Endothelial cell of umbilical vein (primary cell): ENCODE measurements at places on chromosomes 12 and 14.
A peak's percentile ranks its signal among the peaks of the same experiment; 100 is the strongest.

DNA sequence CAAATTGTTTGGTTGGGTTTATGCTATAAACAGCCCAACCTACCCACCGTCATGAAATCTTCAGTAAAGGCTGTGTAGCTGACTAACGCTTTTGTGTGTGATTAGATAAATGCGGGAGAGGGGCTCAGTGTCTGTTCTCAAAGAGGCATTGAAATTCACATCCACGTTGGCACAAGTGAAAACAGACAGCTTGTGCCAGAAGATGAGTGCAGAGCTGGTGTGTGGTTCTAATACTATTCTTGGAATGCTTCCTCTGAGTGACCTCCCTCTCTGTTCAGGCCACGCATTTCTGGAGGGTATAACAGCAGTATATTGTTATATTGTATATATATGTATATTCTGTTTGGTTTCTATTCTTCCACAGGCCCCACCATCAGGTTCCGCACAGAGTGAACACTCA, 263.8 kb downstream of the APAF1 start:
- DNase-seq, result no peak

- DNase-seq, result no peak
Observed at GRCh38 chr12:53014709-53015108, 8.5 kb downstream of the EIF4B start.

DNA sequence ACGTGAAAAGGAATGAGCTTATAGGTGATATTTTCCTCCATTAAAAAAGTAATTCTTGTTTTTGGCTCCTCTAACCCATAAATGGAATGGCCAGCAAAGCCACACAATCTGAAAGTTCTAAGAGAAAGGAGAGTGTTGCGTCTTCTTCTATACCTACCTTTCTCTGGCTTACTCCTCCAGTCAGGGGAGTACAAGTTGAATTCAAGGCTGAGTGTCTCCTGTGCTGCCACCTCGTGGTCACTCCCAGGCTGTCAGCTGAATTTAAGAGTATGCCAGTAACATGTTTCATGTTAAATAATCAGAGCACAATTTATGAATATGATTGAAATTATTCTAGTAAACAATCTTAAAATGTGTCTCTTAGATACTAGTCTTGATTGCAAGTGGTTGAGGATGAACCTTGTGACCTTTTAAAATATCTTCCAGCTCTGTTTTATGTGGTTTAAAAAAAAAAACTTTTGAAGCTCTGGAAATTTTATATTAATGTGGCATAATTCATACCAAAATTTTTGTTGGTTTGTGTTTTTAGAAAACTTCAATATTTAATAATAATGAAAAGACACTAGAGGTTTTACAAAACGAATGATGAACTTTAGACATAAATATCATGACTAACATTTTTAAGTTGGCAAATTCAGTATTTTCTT, 31.7 kb downstream of the PTHLH start:
- peak; percentile 87 for DNase-seq

- DNase-seq, result no peak
Observed at GRCh38 chr14:22159099-22159498, 429.9 kb downstream of the DAD1 start.

- DNase-seq, result peak; percentile 53
Observed at GRCh38 chr12:26736563-26737486, 96.2 kb downstream of the ITPR2 start.

DNA sequence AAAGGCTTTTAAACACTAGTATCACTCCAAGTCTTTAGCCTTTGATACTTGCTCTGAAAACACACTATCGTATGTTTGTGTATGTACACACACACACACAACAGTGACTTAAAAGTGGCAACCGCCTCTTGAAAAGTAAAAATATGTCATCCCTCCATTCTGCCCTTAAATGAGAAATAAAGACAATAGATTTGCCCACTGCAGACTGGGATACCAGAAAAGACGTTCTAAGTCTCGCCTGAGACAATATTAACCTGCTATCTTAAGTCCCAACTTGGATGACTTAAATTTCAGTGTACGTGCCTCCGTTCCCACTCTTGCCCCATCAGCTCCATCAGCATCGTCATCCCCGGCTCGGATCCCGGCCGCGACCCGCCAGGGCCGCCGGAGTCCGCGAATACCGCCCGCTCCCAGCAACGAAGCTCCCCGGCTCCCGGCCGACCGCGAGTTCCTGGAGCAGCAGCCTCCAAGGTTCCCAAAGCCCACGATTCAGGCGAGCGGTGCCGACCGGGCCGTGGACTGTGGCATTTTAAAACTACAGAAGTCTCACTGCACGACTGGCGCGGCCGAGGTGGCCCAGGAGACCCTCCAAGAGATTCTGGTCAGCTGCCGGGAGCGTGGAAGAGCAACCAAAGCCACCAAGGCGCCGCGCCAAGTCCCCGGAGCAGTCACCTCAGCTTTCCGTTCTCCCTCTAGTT, 2.8 kb upstream of the ARID2 start:
- DNase-seq, result no peak

- DNase-seq, result no peak
Observed at GRCh38 chr14:22803687-22803974, 11.6 kb downstream of the SLC7A7 start.

GRCh38 chr12:19744705-19745218, 305.5 kb downstream of the AEBP2 start:
- DNase-seq, result peak; percentile 99

DNA sequence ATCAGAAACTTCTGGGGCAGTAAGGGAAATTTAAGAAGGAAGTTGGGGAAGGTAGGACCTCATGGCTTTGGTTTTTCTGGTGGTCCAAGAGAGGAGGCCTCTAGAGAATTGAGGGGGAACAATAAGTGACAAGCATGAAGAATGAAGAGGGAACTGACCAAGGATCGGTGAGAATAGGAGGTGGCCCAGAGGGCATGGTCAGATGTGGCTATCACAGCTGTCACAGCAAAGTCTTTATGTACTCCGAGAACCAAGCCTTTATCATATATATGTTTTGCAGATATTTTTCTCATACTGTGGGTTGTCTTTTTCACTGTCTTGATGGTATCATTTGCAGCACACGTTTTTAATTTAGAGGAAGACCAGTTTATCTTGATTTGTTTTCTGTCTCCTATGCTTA, 64.3 kb downstream of the PPP2R5C start:
- DNase-seq, result no peak

GRCh38 chr14:69591317-69591716, 16.6 kb upstream of the CCDC177 start:
- no peak for DNase-seq

DNA sequence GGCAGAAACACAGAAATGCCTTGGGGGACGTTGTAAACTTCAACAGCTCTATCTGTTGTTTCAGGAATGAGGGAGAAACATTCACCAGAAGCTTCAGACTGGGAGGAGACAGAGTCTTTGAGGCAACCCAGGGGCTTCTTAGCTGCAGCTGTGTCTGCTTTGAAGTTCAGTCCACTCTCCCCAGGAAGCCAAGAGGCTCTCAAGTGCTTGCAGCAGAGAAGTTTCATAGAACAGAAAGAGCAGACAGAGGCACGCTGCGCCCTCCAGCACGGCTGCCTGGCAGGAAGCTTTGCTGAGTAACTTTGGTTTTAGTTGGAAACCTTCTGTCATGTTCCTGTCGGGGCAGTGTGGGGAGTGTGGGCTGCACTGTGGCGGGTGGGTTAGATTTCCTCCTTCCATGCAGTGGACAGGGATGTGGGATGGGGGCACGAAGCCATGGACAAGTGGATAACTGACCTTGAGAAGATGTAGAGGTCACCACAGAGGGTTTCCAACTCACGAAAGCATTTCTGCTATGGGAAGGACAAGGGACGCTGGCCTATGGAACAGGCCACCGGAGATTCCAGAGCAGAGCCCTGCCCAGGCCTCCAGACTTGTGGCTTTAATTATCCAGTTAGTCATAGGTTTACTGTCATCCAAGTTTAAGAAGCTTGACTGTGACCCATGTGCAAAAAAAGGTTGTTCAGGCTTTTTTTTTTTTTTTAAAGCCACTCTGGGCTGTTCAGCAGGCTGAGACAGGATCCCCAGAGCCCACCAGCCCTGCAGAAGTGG, 107.7 kb downstream of the ARF6 start:
- peak; percentile 67 for DNase-seq

GRCh38 chr12:253116-253831, 9.4 kb downstream of the SLC6A13 start:
- DNase-seq, result no peak

DNA sequence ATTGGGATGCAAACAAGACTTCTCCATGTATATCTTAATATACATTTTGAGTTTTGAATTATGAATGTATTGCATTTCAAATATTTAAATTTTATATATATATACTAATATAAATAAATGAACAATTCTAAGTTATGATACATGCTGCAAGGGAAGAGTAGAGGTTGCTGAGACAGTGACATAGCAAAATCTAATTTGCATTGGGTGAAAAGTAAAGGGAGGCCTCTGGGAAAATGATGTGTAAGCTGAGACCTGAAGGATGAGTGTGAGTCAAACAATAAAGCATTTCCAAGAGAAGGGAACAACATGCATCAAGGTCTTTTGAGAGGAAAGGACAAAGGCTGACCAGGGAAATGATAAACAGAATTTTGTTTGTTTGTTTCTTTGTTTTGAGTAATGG, 62.9 kb upstream of the PTPRQ start:
- DNase-seq, result no peak

DNA sequence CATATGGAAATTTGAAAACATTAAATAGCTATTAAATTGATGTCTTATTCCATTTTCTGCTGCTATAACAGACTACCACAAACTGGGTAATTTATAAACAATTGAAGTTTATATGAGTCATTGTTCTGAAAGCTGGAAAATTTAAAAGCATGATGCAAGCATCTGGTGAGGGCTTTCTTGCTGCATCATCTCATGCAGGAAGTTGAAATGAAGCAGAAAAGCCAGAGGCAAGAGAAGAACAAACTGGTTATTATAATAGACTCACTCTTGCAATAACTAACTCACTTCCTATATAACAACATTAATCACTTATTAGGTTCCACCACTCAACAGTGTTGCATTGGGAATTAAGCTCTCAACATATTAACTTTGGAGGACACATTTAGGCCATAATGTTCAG, 1277.4 kb downstream of the LRFN5 start:
- DNase-seq, result no peak

DNA sequence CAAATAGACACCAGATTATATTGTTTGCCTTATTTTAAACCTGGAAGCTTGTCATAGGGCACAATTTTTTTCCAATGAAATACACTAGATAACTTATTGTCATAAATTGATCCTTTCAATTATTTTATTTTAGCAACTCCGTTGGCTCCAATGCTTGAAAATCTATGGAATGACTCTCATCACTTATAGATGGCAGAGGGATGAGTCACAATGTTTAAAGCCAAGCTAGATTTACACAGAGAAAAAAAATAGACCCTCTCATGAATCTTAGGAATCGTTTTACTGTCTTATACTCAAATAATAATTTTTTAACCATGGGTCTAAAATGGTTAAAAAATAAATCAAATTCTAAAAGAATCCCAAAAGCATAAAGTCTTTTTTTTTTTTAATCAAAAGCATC, 1276.6 kb upstream of the FLRT2 start:
- peak; percentile 32 for DNase-seq

- no peak for DNase-seq
Observed at GRCh38 chr14:69635981-69636639, 24.7 kb downstream of the SUSD6 start.

GRCh38 chr12:118979763-118980406, 1.5 kb upstream of the SRRM4 start:
- DNase-seq, result peak; percentile 29
